ENCODE measurements at places on chromosomes 16 and 17.

GRCh38 chr17:27985736-27986399, 56.6 kb upstream of the NLK start:
- no peak for DNase-seq

GRCh38 chr16:2858245-2859025, 465 bp upstream of the PRSS22 start:
- peak; percentile 37 for DNase-seq

GRCh38 chr16:73568769-73569168, 520.8 kb upstream of the ZFHX3 start:
- DNase-seq: no peak

GRCh38 chr16:57479205-57479975, 6.9 kb downstream of the DOK4 start:
- peak; percentile 65 for DNase-seq

DNA sequence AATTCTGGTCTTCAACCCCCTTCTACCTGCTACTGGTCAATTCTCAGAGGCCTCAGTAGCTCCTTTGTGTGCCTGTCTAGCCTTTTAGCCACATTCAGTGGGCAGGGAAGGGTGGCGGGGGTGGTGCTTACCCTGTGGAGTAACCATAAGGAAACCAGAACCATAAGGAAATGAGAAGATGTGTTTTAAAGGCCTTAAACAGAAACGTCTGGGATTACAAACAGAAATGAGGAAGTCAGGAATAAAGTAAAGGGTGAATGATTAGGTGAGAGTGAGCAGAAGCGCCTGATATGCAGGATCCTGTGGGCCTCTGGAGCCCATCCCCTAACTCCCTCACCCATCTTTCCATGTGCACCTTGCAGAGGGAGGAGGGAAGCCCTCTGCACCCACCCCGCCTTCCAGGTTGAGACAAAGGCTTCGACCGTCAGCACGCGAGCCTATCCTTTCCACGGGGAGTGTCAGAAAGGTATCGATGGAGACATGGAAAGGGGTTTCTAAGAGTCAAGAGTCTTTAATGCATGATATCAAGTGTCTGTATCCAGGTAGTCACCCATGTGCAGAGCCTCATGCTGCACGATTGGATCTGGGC, 20.4 kb downstream of the KIAA0513 start:
- DNase-seq: peak; percentile 40

- DNase-seq: no peak
Observed at GRCh38 chr16:72371307-72372086, 199.5 kb upstream of the PMFBP1 start.

DNA sequence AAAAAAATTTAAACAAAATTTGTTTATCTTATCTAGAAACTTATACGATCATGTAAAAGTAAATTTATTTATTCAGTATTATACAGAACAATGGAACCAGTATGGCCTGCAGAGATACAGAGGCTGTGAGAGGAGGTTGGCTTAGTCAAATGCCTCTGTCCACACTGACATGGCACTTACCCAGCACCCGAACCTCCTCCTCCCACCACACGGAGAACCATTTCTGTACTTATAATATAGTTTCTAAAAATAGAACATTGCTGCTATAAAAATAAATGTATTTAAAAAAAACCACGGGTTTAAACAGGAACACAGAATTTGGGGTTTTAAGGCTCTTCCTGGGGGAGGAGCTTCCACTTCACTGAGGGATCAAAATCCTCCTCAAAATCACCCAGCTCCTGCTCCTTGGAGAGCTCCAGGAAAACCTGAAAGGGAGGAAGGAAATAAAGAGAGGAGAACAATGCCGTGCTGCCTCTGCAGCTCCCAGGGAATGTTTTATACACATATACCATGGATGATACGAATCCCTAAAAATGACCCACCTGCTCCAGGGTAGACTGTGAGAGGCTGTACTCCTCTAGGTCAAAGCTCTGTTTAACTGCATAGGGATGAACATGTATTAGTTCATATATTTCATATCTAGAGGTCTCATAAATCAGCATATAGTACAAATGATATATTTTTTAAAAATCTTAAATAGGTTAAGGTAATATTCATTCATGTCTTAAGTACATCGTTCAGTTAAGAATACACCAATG, 87.3 kb downstream of the ABCA8 start:
- no peak for DNase-seq

- no peak for DNase-seq
Observed at GRCh38 chr16:46709469-46710005, 20.1 kb downstream of the ORC6 start.

- DNase-seq: no peak
Observed at GRCh38 chr17:76027159-76027839, at the start of gene EVPL. TSS of gene EVPL (minus strand) at chr17:76027306. CDS start at chr17:76027198, 108 bp downstream.

DNA sequence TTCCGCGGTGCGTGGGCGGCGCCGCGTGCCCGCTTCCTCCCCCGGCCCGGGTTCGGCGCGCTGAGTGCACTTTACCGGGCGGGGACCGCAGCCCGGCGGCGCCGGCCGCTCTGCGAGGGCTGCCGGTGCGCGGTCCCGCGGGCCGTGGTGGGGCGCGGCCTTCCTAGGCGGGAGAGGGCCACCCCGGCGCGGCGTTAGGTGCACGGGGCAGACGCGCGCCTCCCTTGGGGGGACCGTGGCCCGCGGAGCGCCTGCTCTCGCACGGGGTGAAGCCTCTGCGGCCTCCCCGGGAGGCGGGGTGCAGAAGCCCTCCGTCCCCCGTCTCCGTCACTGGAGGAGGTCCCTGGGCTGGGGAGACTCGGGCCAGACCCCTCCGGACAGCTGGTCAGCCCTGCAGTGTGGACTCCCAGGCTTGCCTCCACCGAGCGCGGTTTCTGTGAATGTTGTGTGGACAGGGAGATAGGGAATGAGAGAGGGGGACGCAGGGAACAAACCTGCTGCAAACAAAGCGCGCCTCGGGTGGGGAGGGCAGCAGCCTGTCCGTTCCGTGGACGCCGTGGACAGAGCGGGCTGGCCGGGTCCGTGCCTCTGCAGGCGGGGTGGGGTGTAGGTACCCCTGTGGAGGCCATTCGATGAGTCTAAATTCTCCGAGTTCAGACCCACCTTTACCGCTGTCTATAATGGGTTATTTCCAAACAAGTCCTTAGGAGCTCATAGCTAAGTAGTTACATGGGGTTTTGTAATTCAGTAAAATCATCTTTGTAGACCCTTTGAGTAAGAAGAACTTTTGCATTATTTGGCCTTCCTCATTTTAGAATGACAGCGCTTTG, 721 bp downstream of the TBCD start:
- DNase-seq: peak; percentile 37

All from psoas muscle (tissue), 8 donors.